IMR-90 (cell line): ENCODE measurements at places on chromosomes 1 and 21.
A peak's percentile ranks its signal among the peaks of the same experiment; 100 is the strongest.

- H3K4me1 ChIP-seq, result no peaks in the 10 kb centered on the region
- H3K36me3 ChIP-seq, result no peaks in the 10 kb centered on the region; the same call in 1 of the 2 replicates
- no peak overlapping the region for H3K4me3 ChIP-seq
- H3K27ac ChIP-seq, result no peak overlapping the region
Measured at GRCh38 chr1:148383966-148384365, 99.1 kb downstream of the PPIAL4G start.

GRCh38 chr1:24921412-24921811, 8.7 kb downstream of the RUNX3 start:
- no peak for DNase-seq
- no peak overlapping the region for H3K27ac ChIP-seq
- H3K27me3 ChIP-seq, result peaks cover 34% of the 10 kb centered on the region

DNA sequence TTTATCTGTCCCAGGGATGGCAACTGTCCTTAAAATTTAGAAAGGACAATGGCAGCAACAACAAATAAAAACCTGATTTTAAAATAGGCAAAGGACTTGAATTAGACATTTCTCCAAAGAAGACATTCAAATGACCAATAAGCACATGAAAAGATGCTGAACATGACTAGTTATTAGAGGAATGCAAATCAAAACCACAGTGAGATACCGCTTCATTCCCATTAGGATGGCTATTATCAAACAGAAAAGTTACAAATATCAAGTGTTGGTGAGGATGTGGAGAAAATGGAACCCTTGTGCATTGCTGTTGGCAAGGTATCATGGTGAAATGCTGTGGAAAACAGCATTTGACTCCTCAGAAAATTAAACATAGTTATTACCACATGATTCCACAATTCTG, 120.7 kb downstream of the CRB1 start:
- no peaks in the 10 kb centered on the region for H3K36me3 ChIP-seq
- H3K27ac ChIP-seq, result no peak overlapping the region
- H3K4me3 ChIP-seq, result no peak overlapping the region
- DNase-seq, result peak; percentile 9
- no peaks in the 10 kb centered on the region; the same call in 1 of the 2 replicates for H3K27me3 ChIP-seq

DNA sequence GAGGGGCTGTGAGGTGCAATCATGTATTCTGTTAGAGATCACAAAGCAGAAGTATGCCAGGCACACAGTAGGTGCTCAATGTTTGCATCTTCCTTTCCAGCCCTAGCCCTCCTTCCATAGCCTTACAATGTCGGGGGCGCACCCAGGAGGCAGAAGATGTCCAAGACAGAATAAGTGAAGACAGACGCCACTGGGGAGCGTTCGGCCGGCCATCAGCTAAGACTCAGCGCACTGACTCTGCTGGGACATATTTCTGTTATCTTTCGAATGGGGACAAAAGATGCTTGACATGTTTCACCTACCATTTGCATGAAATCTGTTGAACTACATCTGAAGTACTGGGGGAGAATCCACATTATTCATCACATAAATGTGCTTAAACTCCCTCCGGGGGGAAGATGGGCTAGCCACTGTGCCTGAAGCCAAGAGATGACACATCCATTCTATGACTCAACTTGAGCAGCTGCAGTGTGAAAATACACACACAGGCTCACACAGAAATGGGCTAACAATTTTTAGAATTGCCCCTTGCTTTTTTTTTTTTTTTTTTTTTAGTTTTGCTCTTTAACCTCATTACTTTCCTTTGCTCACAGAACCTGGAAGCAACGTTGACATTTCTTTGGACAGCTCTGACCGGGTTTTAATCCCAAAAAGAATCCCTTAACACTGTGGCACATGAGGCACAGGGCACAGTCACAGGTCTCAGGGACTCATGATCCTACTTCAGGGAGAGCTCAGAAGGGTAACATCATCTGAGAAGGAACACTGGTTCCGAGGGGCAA, 7.9 kb downstream of the TIAM1 start:
- peak; percentile 95 for DNase-seq
- H3K27me3 ChIP-seq, result peaks cover 9% of the 10 kb centered on the region; the same call in 1 of the 2 replicates
- peaks cover 7% of the 10 kb centered on the region for H3K4me1 ChIP-seq
- no peaks in the 10 kb centered on the region for H3K36me3 ChIP-seq

GRCh38 chr1:158654571-158654970, 31.9 kb downstream of the SPTA1 start:
- DNase-seq, result no peak
- no peaks in the 10 kb centered on the region for H3K4me1 ChIP-seq
- no peaks in the 10 kb centered on the region for H3K27me3 ChIP-seq
- H3K4me3 ChIP-seq, result no peak overlapping the region
- H3K27ac ChIP-seq, result no peak overlapping the region
- H3K36me3 ChIP-seq, result no peaks in the 10 kb centered on the region

DNA sequence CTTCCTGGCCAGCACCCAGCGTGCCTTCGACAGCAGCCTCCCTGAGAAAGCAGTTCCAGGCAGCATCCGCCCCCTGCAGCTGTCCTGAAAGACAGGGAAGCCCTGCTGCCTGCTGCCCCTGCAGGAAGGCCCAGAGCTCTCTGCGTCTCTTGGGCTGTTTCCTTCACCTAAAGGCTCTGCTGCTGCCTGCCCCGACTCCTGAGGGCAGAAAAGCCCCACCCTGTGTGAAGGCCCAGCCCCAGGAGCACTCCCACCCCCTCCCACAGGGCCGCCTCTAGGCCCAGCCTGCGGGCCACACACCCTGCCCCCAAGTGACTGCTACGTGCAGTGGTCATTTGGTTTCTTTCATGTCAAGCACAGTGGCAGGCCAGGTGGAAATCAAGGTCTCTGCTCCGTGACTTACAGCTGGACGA, 12.4 kb downstream of the RIPK4 start:
- H3K27me3 ChIP-seq, result peaks cover 2% of the 10 kb centered on the region; the same call in 1 of the 2 replicates
- no peak overlapping the region for H3K4me3 ChIP-seq
- no peak for DNase-seq
- H3K4me1 ChIP-seq, result peaks cover 11% of the 10 kb centered on the region
- no peak overlapping the region for H3K27ac ChIP-seq
